Stimulated activated CD8-positive, alpha-beta memory T cell treated with anti-CD3 and anti-CD28 coated beads, Interleukin-15, amount 100 ng/mL, for 48 hours (primary cell): ENCODE measurements at places on chromosomes 16 and 17.

DNA sequence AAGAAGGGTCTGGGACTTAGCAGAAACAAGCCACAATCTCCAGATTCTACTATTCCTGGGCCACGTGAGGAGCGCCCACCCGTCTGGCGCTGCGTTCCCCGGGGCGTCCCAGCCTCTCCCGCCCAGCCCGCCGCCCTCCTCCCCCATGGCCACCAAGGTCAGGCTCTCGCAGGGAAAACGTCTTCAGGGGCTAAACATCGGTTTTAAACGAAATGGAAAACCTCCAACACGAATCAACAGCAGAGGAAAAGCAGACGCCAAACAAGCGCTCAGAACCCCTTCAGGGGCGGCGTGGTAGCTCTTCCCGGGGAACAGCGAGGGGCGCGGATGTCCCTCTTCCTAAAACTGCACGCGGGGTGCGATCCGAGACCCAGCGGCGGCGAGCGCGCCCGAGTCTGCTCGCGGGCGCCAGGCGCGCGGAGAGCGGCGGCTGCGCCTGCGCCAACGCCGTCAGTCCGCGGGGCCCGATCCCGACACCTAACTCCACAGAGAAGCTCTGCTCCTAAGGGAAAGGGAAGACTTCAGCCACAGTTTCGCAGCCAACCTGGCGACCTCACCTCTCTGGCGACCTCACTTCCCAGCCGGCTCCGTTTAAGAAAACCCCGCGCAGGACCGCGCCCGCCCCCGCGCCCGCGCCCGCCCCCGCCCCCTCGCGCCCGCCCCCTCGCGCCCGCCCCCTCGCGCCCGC lies 505 bp upstream of the COG1 start:
- DNase-seq: peak; percentile 45

- DNase-seq: no peak
Observed at GRCh38 chr17:55456307-55457240, 34.9 kb upstream of the MMD start.

GRCh38 chr16:10631886-10632285 lies 51.5 kb upstream of the EMP2 start:
- no peak for DNase-seq

- no peak for DNase-seq
Observed at GRCh38 chr16:53768593-53768992, 64.6 kb downstream of the FTO start.

DNA sequence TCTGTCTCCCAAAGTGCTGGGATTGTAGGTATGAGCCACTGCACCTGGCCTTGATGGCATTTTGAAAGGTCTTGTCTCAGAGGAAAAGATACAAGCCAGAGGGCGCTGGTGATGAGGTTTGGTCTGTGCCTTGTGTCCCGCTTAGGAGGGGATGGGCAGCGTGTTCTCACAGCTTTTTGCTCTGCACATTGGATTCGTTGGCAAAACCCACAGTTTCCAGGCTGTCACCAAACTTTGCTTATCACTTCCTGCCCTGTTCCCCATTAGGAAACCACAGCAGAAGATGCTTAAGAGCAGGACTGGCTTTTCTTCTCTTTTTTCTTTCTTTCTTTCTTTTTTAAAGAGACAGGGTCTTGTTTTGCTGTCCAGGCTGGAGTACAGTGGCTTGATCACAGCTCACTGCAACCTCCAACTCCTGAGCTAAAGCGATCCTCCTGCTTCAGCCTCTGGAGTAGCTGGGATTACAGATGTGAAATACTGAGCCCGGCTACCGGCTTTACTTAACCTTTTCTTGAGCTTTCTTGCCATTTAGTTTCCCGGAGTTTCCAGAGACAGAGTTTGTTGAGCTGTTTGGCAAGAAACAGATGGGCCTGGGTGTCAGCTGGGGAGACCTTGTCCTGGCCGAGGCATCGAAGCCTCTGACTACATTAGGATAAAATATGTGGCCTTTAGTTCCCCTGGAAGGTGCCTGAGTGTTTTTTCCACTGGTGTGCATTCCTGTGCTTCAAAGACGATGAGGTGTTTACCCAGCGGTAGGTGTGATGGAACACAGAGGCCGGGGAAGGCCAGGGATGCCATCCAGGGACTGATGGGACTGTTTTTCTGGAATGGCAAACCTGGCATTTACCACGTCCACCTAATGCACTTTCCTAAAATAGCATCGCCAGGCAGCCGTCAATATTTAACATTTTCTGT lies 112.9 kb downstream of the ABCC1 start:
- peak; percentile 2 for DNase-seq

- no peak for DNase-seq
Observed at GRCh38 chr17:27457731-27458523, 1.7 kb downstream of the KSR1 start.

DNA sequence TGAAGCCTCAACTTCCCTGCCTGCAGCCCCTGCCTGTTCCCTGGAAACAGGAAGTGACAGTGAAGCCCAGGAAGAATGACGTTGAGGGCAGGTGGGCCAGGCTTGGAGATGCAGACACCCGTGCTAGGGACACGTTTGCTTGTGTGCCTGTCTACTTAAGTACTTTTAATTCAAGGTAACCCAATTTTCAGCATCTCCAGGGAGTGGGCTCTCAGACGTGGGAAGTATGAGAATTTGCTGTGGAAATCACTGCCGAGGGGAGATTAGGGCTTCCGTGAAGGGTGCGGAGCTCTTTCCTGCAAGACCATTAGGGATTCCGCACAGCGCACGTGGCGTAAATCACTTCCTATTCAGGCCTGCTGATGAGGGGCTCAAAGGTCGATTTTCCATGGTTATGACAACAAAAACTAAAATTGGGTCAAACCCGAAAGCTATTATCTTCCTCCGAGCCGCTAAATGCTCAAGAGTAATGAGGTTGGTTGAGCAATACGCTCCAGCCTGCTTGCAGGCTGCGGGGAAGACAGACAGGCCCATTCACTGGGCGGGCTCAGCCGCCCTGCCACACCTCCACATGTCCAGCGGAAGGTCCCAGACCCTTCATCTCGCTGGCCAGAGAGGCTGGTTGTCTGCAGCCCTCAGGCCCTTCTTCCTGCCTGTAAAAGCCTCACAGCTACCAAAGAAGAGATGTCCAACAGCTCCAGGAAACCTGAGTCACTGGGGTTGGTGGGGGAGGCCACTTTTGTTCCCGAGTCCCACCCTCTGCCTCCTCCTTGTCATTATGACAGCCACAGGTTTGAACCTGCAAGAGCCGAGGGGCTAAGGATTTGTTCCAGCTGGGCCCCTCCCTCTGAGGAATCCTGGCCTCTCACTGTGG lies 109.9 kb downstream of the RBFOX3 start:
- DNase-seq: no peak

DNA sequence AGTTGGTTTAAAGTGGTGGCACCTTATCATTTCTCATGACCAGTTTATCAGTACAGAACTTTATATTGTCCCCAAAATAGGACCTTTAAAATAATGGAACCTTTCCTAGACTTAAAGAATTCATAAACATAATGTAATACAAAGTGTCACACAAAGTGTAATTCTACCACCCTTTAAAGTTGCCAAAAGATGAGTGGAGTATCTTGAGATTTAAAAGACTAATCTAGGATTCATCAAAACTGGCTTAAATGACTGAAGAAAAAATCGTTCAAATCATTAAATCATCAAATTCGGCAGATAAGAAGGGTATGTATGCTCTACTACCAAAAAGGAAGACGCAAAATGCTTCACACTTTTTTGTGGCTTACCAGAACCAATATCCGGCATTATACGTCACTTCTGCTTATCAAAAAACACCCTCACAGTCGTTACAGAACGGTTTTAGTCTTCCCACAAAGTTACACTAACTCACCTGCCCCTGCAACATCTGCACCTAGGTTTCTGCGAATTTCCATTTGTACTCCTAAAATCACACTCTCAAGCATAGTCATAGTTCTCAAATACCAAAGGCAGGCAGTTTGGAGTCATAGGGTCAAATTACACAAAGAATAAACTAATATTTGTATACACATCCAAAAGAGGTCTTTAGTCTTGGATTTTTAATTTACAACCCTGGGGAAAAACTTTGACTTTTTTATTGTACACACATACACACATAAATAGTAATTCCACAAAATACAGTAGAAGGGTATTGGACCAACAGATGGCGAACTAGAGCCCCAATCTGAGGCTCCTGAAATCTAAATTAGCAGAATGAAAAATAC lies 1.4 kb upstream of the KANSL1 start:
- DNase-seq: no peak

- DNase-seq: no peak
Observed at GRCh38 chr16:2828876-2829430, 1.1 kb upstream of the ZG16B start.

DNA sequence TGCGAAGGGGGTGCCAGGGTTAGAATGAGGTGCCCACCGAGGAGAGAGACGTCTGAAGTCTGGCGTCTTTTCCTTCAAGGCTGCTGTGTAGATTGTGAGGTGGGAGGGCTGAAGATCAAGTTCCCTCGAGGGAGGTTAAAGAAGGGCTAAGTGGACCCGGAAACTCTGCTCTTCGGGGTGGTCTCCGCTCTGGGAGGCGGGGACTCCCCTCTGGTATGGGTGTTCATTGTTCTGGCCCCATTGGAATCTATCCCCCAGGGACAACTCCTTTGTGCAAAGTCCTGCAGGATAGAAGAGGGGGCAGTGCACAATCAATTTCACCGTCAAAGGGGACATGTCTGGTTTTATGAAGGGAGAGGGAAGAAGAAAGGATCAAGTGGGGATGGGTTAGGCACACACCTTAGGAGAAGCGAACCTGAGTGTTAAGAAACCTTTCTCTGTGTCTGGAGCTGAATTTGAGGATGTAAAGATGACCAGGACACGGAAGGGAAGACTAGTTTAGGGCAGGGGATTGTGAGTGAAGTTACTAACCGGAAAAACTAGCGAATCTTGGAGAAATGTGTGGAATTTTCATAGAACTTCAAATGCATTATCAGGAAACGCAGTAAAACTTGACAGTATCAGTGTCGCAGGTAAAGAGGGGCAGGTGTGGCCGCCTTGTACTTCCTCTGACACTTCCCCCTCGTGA lies 809 bp upstream of the RAB34 start:
- DNase-seq: no peak

- no peak for DNase-seq
Observed at GRCh38 chr16:84059111-84059510, 16.5 kb upstream of the SLC38A8 start.

- DNase-seq: no peak
Observed at GRCh38 chr17:6046431-6046830, 23.7 kb upstream of the WSCD1 start.

- DNase-seq: no peak
Observed at GRCh38 chr16:80664226-80664625, 123.4 kb downstream of the DYNLRB2 start.

- DNase-seq: no peak
Observed at GRCh38 chr17:73552300-73553048, 91.8 kb downstream of the SDK2 start.

GRCh38 chr17:53792997-53793396 lies 29.7 kb upstream of the KIF2B start:
- no peak for DNase-seq

DNA sequence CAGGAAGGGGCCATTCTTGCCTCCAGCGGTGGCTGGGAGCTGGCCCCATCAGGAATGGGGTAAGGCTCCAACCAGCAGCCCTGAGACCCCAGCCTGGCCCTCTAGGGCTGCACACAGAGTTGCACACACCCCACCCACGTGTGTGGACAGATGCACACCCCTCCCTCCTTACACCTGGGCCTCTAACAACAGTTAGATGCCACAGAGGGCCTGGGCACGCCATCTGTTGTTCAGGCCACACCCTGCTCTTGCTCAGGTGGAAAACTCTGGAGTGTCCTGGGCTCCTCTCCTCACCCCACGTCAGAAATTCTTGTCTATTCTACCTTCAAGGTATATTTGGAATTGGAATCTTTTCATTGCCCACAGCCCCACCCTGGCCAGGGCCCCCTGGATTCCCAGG lies 13.3 kb upstream of the RAI1 start:
- DNase-seq: no peak

- DNase-seq: no peak
Observed at GRCh38 chr16:16863672-16864071, 484.7 kb downstream of the NPIPA7 start.

DNA sequence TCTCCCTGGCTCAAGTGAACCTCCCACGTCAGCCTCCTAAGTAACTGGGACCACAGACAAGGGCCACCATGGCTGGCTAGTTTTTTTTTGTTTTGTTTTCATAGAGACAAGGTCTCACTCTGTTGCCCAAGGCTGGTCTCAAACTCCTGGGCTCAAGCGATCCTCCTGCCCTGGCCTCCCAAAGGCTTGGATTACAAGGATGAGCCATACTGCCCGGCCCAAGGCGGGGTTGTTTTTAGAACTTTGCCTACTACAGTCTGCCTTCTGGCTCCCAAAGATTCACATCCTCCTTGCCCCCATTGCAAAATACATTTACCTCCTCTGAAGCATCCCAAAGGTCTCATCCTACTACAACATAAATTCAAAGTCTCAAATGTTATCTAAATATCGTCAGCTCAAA lies 49.5 kb upstream of the PHOSPHO1 start:
- no peak for DNase-seq

- DNase-seq: no peak
Observed at GRCh38 chr16:27129401-27129800, 62.7 kb downstream of the C16orf82 start.

GRCh38 chr17:56987283-56987834 lies 9.4 kb downstream of the SCPEP1 start:
- no peak for DNase-seq

GRCh38 chr16:12024429-12024828 lies 47.9 kb downstream of the SNX29 start:
- no peak for DNase-seq

DNA sequence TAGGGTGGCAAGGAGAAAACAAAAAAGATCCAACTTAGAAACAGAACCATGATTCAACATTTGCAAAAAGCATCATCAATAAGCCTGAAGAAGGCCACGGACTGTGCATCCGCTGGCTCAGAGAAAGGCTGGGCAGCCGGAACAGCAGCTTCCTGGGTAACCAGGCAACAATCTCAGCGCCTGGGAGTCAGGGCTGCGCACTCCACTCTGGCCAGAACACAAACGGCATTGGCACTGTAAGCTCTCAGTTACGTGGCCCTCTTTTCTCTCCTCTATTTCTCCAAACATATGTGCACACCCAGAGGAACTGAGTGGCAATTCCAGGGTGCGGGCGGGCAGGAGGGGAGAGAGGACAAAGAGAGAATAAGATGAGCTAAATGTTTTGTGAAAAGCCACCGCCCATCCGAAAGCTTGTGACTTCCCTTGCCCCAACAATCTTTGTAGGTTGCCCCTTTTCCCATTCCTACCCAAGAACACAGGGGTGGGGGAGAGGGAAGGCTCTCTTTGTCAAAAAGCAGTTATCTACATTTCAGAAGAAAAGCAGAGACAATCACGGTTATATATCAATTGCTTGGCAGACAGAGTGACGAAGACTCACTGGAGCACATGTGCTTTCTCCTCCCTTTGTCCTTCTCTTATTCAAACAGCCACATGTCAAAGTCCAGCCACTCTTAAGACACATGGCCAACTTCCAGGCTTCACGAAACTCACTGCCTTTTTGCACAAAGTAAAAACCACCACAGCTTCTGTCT lies 6.6 kb upstream of the GHDC start:
- no peak for DNase-seq

DNA sequence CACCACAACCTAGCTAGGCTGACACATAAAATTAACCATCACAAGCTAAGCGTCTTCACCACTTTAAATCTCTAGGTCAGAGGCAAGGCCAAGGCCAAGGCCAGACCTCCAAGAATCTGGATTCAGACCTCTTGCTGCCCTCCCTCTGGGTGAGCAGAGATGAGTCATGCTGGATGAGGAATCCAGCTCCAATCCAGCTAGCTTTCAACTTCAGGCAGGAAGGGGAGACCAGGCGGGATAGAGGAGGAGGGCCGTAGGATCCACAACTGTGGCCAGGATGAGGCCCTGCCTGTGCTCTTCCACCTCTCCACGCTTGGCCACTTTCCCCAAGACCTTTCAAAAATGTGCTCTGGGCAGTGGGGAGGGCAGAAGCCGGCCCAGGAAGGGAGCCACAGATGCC lies 14.7 kb downstream of the LRRC75A start:
- DNase-seq: no peak

- peak; percentile 73 for DNase-seq
Observed at GRCh38 chr16:77236063-77236511, 36.9 kb downstream of the SYCE1L start.
